ENCODE measurements at places on chromosomes 6 and 20. TPM values are rescaled to one million over a fixed set of nuclear protein-coding genes. Genes with fewer than 3 reads are reported as not detected.

DNA sequence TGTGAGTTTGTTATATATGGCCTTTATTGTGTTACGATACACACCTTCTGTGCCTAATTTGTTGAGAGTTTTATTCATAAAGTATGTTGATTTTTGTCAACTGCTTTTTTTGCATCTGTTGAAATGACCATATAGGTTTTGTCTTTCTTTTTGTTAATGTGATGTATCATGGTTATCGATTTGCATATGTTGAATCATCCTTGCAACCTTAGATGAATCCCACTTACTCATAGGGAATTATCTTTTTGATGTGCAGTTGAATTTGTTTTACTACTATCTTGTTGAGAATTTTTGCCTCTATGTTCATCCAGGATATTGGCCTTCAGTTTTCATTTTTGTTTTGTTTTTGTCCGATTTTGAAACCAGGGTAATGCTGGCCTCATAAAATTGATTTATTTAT lies 45.7 kb upstream of the TPD52L1 start:
- no peak for DNase-seq

DNA sequence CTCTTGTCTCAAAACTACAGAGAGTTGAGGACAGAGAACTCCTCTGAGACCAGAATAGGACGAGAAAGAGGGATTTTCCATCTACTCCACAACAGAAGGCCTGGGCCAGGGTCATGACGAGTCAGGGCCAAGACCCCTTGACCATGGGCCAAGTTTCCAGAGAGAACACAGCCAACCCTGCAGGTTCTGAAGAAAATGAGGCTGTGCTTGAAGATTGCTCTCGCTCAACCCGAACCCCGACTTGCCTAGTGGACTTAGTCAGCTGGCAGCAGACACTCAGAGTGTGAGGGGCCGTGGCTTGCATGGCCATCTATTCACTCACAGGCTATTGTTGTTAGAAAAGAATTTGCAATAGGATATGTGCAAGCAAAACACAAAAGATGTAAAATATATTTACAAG lies 54.5 kb downstream of the TMEM242 start:
- no peak for DNase-seq

DNA sequence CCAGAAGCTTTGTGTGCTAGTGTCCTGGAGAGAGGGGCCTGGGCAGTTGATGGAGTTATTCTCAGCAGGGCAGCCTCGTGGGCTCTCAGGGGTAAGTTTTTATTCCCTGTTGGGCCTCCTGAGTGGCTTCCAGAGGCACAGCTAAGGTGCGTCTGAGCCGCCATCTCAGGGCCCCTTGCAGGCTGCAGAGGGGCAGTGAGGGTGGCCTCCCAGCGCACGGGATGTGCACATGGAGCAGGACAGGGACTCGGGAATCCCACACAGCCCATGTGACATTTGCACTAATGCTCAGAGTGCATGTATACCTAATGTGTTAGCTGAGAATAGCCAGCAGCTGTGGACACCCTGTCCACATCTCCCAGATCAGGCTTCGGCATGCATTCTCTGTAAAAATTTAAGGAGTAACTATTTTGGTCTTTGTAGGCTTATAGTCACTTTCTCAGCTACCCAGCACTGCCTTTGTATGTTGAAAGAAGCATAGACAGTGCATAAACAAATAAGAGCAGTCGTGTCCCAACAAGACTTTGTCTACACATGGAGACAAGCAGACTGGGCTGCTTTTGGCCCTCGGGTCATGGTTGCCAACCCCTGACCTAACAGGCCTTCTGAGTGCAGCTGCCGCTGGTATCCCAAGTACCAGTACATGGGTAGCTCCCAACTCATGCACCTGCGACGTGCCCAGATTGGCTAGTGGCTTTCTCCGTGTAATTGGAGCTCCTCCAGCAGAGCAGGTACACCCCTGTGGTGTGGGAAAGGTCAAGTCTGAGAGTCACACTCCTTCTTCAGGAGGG lies 18.6 kb upstream of the CST9L start:
- no peak for DNase-seq

DNA sequence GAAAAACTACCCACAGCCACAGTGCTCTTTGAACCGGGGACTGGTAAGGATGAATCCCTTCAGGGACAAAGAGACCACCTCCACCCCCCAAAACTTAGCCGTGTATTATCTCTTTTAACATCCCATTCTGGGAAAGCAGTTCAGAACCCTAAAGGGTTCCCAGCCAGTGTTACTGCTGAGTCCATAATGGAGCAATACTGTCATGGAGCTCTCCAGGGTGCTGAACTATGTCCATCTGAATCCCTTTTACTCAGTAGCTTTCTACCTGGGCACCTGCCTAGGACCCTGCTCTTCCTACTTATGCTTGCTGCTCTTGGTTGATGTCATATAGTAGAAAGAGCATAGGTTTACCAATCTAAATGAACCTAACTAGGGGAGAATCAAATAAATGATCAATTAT lies 22.3 kb upstream of the SAYSD1 start:
- DNase-seq: peak; percentile 21

DNA sequence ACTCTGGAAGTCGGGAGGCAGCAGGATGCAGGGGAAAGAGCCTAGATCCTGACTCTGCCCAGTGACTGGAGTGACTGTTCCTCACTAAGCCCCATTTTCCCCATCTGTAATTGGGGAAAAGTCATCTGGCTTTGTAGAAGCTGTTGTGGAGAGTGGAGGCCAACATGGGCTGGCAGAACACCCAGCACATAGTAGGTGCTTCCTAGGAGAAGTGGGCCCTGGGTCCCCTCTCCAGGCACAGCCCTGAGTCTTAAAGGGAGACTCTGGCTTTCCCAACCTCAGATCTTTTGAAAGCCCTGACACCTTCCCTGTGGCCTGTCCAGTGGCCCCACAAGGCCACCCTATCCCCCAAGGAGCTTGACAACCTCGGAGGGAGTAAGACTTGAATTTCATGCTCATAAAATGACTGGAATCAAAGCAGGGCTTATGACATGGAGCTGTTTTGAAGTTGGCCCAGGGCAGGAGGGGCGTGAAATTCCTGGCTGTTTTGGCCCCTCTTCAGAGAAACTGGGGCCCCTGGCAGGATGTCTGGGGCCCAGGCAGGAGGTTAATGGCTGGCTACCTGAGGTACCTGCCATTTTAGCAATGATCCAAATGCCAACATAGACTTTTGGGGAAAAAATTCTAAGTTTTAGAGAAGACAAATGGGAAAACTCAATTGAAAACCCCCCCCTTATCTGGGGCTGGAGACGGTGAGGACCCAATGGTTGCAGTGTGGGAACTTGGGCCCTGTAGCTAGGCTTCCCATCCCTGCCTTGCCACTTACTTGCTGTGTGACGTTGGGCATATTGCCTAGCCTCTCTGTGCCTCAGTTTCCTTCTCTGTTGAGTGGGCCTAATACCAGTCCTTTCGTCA lies 51.6 kb downstream of the UBE2V1 start:
- DNase-seq: no peak

- DNase-seq: no peak
Observed at GRCh38 chr6:97917369-97917768, 634.4 kb upstream of the MMS22L start.

DNA sequence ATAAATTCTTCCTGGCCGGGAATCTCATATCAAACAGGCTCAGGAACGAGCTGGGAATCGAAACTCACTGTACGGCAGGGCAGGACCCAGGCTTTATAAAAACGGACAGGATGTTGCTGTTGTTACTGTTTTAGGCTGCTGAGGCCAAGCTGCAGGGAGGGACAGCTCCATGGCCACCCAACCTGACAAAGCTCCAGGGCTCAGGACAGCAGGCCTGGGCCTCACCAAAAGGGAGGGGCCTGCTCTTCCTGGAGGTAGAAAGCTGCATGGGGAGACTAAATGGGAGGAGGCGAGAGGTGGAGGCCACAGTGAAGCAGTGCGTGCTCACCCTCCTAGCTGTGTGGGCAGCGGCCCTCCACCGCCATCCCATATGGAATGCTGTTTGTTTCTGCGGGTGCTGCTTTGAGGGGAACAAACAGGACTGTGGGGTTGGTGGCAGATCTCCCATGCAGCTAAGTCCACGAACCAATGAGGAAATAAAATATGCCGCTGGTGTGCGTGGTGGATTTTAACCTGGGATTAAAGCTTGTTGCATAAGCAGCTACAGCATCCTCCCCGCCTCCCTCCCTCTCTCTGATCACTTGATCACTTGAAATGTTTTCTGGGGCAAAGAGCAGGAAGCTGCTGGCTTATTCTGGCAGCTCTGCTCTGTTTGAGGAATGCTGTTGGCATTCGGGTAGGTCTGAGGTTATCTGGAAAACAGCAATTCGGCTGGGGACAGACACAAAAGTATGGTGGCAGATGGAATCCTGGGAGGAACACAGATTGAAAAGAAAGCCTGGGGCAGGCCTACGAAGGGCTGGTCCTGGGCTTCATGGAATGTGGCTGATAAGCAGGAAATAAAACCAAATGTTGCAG lies 2.4 kb upstream of the ZMYND8 start:
- DNase-seq: peak; percentile 41

GRCh38 chr6:70394518-70395300 lies 18.6 kb upstream of the FAM135A start:
- no peak for DNase-seq

- DNase-seq: no peak
Observed at GRCh38 chr6:139763468-139764210, 389.2 kb upstream of the CITED2 start.

GRCh38 chr6:102980951-102981350 lies 1587.4 kb downstream of the GRIK2 start:
- DNase-seq: no peak

- no peak for DNase-seq
Observed at GRCh38 chr6:29907637-29908340, 34.5 kb upstream of the HLA-A start.

DNA sequence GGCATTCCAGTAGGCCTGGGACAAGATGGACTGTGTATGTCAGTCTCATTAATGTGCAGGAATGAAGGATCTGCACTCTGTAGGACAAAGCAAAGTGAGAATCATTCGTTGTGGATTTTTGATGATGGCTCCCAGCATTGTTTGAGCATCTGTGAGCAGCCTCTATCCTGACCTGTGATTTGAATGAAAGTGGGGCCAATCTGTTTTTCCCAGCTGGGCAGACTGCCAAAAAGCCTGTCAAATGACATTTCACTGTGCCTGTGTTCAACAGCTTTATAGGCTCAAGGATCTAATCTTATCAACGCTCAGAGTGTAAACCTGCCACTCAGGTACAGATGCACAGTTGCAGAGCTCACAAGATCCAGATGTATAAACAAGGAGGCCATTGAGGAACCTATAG lies 86.7 kb upstream of the SYNDIG1 start:
- DNase-seq: no peak

GRCh38 chr6:17705428-17705777 lies 1.3 kb downstream of the NUP153 start:
- no peak for DNase-seq

PTPRK gene
- total RNA-seq: 3.9 TPM

ADTRP gene
- total RNA-seq: 82.7 TPM

Measured in naive thymus-derived CD4-positive, alpha-beta T cell (primary cell).